CD4-positive, alpha-beta T cell treated with Interleukin-21 for 1 hour (primary cell): ENCODE measurements at places on chromosomes 12 and 14.

GRCh38 chr14:54787261-54787660, 115.4 kb downstream of the GCH1 start:
- DNase-seq: no peak

GRCh38 chr12:59407799-59408198, 188.0 kb upstream of the SLC16A7 start:
- no peak for DNase-seq

- DNase-seq: no peak
These were observed 273.9 kb downstream of the ZFP36L1 start for GRCh38 chr14:68518761-68519670.

GRCh38 chr14:64861916-64862315, 17.8 kb downstream of the SPTB start:
- DNase-seq: no peak

DNA sequence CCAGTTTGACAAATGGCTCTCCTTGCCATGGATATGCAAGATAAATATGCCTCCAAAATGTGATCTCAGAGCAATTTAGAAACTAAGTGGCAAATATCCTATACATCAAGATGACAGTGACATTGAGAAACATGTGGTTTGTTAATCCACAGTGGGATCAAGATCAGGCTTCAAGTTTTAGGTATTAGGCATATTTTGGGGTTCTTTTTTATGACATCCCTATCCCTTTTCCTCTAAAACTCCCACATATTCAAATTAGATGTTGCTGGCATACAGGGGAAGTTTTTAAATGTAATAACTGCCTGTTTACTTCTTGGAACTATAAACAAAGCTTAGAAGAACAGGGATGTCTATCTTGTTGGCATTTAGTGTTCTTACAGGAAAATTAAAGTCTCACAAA, 179.4 kb downstream of the CRADD start:
- DNase-seq: no peak

DNA sequence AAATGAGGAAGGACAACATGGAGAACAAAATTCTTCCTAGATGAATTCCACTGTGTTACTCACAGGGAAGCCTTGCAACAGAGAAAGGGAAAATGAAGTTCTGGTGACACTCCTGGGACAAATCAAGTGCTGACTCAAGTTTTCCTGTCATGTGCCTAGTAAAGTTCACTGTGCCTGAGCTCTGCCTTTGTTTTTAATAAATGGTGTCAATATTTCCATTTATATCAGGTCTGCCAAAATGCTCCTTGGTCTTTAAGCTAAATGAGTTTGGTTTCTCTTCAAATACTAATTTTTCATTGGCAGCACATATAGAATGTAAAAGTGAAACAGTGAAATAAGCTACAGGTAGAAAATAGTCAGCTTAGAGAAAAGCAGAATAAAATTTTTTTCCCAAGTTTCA, 33.0 kb downstream of the HIGD1C start:
- no peak for DNase-seq

DNA sequence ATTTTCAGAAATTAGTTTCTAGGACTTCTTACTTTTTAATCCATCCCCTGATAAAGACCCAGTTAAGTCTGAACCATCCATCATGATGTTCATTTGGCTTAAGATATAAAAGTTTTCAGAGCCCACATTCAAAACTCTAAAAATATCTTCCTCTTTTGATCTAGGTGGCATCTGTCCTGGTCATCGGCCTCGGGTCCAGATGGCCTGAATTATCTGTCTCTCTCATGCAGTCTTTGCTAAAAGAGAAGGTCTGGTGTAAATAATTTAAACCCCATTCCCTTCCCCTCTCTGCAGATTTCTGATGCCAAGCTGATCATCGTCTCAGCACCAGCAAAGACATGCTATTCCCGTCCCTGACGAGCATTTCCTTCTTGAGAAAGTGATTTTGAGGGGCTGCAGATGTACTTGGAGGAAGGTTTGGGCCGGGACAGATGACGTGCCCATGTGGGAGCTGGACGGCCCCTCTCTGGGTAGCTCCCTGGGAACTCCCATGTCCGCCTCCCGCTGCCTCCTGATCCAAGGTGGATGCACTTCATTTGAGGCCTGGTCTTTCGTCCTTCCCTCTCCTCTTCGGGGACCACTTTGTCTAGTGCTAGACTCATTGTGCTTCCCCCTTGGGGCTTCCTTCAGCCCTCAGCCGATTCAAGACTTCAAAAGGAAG, 173.0 kb upstream of the PRMT8 start:
- DNase-seq: no peak

DNA sequence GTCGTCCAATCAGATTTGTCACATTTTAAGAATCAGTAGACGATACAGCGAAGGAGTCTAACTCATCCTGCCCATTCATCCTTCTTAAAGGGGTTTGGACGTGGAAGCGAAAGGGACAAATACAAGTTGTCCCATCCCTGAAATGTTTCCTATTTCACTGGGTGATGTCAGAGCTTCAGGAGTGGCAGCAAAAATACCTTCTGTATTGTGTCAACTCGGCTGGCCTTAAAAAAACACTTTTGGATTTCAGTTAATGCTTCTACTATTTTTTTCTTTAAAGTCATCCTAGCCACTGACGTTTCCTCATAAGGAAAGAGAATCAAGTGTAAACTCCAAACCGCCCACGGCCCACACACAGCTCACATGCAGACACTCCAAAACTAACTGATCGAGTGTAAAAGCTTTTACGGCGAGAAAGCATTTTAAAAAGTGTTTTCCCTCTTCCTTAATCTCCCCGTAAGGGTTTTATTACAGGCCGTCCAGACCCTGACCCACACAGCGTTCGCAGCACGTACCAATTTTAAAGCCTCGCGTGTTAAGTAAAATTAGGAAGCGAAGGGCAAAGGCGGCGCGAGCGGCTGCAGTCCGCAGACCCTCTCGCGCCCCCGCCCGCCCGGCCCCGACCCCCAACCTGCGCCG, 593 bp downstream of the CFL2 start:
- peak; percentile 48 for DNase-seq

DNA sequence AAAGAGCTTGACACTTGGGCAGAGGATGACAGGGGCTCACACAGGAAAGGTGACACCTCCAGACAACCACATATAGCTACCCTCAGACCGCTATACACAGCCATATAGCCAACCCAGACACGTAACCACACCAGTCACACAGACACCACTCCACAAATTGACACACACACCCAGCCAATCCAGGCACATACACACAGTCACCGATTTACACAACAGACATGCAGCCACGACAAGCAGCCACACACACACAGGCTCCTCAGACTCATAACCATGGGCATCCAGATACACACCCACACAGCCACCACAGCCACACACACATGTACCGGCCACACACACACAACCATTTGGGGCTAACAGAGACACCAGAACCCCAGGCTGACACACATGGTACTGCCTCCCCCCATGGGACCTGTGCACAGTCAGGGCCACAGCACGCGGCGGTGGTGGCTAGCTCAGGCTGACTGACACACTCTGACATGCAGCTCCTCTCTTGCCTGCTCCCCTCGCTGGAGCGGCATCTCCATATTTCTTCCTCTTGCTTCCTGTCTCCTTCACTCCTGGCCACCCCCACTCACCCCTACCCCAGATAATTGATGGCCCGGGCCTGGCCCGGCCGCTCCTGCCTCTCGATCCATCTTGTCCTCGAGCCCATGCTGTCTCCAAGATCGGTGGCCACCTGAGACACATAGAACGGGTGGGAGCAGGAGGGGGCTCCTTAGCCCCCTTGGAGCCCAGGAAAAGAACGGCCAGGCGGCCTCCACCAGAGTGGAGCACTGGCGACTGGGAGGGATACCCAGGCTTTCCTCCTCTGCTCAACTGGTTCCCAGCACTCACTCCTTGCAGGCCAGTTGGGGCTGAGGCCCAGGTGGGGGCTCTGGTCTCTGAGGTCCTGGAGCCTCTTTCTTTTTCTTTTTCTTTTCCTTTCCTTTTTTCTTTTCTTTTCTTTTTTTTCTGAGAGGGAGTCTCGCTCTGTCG, 6.0 kb upstream of the SHMT2 start:
- peak; percentile 66 for DNase-seq

DNA sequence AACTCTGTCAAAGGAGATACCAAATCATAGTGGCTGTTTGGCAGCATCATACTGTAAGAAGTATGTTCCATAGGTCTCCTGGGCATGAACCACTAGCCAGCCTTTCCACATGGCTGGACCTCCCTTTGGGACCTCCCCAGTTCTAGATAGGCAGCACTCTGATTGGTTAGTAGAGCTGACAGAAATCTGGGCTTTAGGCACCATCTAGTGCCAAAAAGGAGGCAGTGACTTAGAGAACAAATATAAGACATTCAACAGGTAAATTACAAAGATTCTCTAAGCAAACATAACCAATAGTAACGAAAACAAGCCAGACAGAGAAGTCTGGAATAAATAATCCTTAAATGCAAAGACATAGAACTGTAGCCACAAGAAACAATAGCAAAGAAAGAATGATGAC, 148.0 kb upstream of the PDE3A start:
- DNase-seq: no peak

GRCh38 chr14:87503711-87504110, 489.3 kb downstream of the GALC start:
- no peak for DNase-seq

GRCh38 chr14:58151133-58152013, 640 bp downstream of the ARMH4 start:
- no peak for DNase-seq

- no peak for DNase-seq
These were observed 90.3 kb downstream of the PELI2 start for GRCh38 chr14:56208520-56208919.

DNA sequence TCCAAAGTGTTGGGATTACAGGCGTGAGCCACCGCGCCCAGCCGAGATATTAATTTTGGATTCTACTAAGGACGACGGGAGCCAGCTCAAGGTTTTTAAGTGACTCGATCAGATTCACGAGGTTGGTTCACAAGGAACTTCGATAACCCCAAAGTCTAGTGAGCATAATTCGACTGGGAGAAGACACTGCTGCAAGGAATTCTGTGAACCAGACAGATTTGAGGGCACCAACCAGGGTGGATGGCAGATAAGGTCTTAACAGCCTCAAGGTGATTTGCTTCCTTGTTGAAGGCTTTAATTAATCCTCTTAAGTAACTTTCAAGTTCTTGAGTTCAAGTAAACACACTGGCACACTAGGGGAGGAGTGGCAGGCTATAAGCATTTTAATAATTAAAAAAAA, 1.1 kb upstream of the KLHDC2 start:
- no peak for DNase-seq

DNA sequence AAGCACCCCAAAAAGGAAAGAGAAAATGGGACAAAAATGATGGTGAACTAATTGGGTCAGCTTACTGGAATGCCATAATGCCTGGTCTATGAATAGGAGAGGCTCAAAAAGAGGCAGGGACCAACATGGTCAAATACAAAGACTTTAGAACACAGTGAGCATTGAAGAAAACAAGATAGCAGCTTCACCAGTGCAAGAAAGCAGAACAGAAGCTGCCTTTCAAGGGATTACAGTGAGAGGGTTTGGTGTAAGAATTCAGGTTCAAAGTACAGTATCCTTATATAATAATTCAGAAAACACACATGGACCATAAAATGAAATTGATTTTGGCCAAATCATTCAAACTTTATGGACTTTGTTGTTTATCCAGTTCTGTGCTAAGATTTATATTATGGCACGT, 162.1 kb downstream of the NAV3 start:
- no peak for DNase-seq

DNA sequence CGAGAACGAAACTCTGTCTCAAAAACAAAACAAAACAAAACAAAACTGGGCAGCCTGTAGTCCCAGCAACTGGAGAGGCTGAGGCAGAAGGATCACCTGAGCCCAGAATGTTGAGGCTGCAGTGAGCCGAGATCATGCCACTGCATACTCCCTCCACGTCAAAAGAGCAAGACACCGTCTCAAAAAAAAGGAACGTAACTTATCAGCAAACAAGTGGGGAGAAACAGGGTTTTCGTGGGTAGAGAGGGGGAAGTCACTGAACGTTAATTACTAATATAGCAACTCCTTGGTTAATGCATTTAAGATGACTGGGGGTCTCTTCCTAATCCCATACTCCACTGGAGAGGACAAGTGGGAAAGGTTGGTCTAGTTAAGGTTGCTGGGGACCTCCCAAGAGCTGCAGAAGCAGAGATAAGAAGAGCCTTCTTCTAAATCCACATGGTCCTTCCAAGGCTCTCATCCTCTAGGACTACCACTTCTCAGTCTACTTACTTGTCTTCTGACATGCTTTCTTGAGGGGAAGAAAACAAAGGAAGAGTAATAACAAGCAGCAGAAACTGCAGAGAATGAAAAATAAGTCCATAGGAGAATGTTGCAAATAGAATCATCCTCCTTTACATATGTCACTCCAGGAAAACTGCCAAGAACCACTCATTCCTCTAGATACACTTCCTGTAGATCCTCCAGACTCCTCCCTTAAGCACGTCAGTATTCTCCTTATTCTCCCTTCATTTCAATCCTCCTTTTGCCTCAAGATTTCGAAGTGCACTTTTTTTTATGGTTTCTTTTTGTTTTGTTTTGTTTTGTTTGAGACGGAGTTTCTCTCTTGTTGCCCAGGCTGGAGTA, 5.8 kb downstream of the NUMB start:
- no peak for DNase-seq

GRCh38 chr14:23375527-23376251, 1.2 kb upstream of the CMTM5 start:
- no peak for DNase-seq

GRCh38 chr12:67702136-67702535, 53.6 kb downstream of the DYRK2 start:
- DNase-seq: no peak

GRCh38 chr14:58992935-58993334, 195.5 kb upstream of the DAAM1 start:
- DNase-seq: no peak

DNA sequence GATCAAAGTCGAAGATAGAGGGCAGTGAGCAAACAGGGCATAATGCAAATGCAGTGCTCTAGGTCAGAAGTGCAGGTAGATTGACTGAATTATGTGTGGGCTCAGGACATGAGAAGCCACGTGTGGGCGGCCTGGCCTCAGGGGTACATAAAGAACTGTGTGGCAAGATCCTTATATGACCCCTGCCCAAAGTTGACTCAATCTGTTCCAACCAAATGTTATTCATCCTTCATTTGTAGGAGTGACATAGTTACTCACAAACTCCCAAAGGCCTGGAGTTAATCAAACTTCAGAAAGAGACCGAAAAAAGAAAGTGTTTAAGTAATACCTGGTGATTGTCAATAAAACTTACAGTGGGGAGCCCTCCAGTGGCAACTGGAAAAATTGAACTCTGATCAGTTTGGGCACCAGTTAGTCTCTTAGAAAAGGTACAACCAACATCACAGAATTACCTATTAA, 150.4 kb upstream of the FAR2 start:
- no peak for DNase-seq

- no peak for DNase-seq
These were observed 5.7 kb upstream of the SLCO1A2 start for GRCh38 chr12:21340403-21340802.

DNA sequence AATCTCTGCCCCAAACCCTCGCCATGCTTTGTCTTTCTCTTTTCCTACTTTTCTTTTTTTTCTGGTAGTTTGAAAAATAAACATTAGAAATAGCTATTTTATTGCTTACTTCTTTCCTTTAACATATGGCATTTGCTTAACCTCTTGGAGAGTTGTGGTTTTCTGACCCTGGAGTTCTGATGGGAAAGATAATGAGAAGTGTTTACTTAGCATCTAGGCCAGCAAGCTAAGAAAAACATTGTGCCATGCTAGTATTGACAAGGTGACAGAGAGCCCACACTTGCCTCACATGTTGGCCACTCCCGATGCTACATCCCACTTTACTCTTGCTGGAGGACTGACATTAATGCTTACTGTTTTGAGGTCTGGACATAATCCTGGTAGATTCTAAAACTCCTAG, 886.2 kb downstream of the DIO2 start:
- DNase-seq: no peak
